Stimulated activated CD8-positive, alpha-beta memory T cell treated with anti-CD3 and anti-CD28 coated beads, Interleukin-12 subunit alpha, Interleukin-12 subunit beta, amount 100 ng/mL, for 1 hour (primary cell): ENCODE measurements at places on chromosomes 11 and 22.

DNA sequence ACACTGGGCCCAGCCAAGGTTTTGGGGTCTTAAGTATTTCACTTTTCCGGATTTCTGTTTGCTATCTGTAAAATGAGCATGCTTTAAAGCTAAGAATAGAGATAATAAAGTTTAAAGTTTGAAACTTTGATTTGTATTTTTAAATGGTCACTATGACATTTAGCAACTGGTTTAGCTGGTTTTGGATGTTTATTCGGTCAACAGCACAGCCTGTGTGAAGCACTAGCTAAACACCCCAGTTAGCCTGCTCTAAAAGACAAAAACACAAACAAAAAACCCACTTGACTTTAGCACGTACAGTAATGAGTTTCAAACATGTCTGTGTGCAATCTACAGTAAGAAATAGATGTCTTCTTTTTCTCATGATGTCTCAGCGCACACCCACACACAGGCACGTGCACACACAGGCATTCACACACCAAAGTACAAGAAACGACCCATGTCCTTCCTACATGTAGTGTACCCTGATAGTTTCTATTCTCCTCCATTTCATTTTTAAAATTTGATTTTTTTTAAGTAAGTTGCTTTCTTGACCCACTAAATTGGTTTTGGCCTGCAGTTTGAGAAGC lies 29.4 kb downstream of the SLC1A2 start:
- DNase-seq: no peak

DNA sequence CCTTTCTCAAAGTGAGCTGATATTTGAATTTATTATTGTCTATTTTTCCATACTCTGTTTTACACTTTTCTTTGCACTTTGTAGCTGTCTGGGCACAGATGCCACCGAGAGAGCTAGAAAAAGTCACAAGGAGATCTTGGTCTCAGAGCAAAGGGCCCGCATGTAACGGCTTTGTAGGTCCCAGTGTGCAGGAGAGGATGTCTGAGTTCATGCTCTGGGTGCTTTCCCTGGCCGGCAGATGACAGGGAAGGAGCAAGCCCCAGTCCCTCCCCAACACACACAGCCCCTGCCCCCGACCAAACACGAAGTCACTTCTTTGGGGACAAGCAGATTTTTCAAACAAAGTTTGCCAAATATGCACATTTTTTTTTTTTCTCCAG lies 55.8 kb downstream of the SMIM38 start:
- DNase-seq: no peak

DNA sequence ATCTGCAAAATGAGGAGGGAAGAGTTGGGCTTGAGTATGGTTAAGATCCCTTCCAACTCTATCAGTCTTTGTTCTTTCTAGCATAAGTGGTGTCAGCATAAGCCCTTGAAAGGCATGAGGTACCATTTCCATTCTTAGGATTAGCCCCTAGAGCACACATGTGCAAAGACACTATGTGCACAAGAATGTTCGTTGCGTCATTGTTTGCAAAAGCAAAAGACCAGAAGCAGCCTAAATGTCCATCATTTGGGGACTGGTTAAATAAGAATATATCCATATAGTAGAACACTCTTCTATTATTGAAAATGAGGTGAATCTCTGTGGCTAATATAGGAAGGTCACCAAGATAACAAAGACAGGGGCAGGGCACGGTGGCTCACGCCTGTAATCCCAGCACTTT lies 10.0 kb upstream of the KCTD14 start:
- no peak for DNase-seq

DNA sequence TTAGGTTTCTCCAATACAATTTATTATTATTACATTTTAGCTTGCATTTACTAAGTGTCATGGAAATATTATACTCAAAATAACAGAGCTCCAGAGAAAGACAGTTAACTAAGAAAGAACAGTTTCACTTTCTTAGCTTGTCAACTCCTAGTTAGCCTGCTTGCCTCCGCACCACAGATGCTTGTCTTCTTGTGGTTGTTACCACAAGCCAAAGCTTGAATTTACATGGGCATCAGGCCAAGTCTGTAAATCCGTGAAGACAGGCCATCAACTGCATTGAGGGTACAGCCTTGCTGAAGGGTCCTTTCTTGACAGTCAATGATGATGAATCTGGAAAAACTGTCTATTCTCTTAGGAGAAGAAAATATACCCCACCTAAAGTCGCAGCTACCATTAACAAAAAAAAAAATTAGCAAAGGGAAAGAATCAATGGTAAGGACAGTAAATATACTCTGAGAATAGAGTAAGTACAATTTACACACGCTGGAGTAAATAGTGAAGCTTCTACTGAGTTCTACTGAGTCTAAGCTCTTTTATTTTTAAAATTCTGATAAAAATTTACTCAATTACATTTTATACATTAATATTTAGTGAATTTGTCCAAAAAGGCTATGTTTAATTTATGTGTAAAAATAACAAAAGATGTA lies 15.6 kb upstream of the DENND5A start:
- peak; percentile 30 for DNase-seq

GRCh38 chr22:47878460-47878859 lies 1116.0 kb downstream of the TBC1D22A start:
- no peak for DNase-seq

DNA sequence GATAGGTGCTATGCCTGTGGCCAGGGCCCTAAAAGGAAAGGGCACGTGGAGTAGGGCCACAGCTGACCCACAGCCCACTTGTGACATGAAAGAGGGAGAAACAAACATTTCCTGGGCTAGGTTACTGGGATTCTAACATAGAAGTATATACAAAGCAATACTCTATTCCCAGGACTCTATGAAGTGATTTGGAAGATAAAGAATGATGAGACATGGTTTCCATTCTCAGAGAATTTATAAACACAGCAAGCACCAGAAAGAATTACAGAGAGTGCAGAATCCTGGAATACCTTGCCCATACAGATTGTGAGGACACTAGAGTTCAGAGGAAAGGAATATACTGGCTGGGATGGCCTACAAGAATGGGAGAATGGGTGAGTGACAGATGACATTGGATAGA lies 86.4 kb downstream of the KIRREL3 start:
- DNase-seq: no peak

DNA sequence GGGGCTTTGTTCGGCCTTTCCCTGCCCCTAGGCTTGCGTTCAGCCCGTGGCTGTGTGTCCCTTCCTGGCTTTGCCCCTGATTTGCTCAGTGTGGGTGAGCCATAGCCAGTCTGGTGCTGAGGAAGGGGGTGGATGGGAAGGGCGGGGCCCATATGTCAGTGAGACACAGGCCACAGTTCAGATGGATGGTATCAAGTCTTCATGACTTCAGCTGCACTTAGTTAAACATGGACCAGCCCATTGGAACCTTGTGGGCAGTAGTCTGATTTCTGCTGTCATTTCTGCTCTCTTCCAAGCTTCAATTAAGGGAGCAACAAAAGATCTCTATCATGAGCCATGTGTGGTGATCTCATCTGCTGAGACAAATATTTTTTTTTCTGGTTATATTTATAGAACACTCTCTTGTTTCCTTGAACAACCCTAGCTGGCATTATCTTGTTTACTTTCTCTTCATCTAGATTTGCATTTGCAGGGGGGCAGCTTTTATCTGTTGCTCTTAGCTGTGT lies 21.6 kb upstream of the PEX26 start:
- DNase-seq: no peak

- DNase-seq: no peak
These were observed 316.8 kb downstream of the CASP12 start for GRCh38 chr11:104581246-104581980.

GRCh38 chr22:24947881-24948280 lies 1.4 kb upstream of the LHFPL7 start:
- DNase-seq: no peak

DNA sequence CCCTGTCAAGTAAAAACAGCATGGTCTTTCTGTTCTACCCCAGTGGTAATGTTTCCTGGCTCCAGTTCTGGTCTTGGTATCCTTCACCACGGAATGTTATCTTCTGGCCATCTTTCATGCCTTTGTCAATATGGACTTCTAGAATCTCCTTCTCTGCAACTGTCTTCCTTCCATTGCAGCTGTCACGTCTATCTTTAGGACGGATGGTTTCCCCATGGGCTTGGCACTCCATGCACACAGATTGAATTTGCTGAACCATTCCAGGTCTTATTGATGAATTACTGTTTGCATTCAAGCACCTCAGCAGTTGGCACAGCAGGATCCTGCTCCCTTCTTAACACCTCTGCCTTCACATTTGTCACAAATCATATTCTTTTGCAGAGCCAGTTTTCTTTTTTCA lies 44.9 kb upstream of the SLC25A18 start:
- no peak for DNase-seq

- no peak for DNase-seq
These were observed 398.8 kb downstream of the GUCY1A2 start for GRCh38 chr11:106619320-106619990.

GRCh38 chr11:69129647-69130046 lies 26.1 kb upstream of the SMIM38 start:
- DNase-seq: no peak

DNA sequence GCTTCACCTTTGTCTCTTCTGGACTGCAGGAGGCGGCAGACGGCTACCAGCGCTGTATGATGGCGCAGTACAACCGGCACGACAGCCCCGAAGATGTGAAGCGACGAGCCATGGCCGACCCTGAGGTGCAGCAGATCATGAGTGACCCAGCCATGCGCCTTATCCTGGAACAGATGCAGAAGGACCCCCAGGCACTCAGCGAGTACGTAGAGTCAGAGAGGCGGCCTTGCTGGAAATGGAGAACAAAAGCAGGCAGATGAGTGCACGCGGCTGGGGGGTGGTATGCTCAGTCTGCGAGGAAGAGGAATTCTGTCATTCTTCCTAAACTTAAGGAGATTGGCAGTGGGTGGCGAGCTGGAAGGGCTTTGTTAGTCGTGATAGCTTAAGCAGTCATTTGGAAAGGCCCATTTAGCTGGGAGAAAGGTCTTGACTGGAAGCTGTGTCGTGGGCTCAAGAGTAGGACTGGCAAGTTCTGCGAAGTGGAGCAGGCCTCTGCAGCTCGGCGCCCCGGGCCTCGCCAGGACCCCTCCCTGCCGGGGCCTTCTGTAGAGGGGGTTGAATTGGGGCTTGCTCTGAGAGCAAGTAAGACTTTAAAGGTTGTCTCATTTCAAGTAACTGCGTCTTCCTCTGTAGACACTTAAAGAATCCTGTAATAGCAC lies 3.0 kb upstream of the FERMT3 start:
- no peak for DNase-seq

GRCh38 chr11:11083441-11083840 lies 225.6 kb upstream of the ZBED5 start:
- no peak for DNase-seq

GRCh38 chr22:37758694-37759093 lies 49.0 kb upstream of the GCAT start:
- DNase-seq: no peak

DNA sequence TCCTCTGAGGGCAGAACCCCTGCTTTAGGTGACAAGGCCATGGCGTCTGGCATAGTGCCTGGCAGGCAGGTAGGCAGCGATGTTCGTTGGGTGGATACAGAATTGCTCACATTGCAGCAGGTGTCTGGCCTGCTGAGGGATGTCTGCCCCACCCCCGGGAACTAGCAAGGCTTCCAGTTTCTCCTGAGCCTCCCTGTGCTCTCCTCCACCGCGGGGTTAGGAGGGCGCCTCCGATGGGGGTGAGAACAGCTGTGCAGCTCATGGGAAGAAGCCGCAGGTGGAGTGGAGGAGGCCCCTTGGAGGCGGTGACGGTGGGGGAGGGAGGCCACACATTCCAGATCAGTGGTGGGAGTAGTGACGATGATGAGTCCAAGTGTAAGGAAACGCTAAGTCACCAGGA lies 48.3 kb upstream of the JAM3 start:
- no peak for DNase-seq

- DNase-seq: no peak
These were observed 46.5 kb upstream of the FIBIN start for GRCh38 chr11:26947379-26947844.

DNA sequence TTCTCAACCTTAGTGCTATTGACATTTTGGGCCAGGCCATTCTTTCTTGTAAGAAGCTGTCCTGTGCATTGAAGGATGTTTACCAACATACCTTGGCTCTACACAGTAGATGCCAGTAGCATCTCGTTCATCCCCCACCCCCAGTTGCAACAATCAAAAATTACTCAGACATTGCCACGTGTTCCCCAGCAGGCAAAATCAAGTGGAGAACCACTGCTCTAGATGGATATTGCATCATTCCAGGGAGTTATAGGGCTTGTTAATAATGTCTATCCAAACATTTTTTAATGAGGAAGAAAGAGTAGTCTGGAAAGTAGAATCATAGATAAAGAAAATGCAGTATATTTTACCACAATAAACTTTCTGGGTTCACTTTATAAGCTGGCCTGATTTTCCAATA lies 64.1 kb downstream of the PRMT3 start:
- no peak for DNase-seq

- DNase-seq: no peak
These were observed 28.0 kb downstream of the MYEOV start for GRCh38 chr11:69321877-69322361.

DNA sequence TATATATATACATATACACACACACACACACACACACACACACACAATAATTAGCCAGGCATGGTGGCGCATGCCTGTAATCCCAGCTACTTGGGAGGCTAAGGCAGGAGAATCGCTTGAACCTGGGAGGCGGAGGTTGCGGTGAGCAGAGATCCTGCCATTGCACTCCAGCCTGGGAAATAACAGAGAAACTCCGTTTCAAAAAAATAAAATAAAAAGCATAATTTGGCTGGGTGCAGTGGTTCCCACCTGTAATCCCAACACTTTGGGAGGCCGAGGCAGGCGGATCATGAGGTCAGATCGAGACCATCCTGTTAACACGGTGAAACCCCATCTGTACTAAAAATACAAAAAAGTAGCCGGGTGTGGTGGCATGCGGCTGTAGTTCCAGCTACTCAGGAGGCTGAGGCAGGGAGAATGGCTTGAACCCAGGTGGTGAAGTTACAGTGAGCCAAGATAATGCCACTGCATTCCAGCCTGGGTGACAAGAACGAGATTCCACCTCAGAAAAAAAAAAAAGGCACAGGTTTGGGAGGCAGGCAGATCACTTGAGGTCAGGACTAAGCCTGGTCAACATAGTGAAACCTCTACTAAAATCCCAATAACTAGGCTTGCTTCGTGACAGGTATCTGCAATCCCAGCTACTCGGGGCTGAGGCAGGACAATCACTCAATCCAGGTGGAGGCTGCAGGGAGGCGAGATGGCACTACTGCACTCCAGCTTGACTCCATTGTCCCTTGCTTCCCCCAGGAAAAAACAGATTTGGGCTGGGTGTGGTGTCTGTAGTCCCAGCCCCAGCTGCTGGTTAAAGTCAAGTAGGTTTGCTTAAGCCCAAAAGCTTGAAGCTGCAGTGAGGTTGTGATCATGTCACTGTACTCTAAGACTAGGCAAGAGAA lies 11.8 kb upstream of the WDR74 start:
- DNase-seq: no peak
